ENCODE measurements at places on chromosomes 2 and 18.

DNA sequence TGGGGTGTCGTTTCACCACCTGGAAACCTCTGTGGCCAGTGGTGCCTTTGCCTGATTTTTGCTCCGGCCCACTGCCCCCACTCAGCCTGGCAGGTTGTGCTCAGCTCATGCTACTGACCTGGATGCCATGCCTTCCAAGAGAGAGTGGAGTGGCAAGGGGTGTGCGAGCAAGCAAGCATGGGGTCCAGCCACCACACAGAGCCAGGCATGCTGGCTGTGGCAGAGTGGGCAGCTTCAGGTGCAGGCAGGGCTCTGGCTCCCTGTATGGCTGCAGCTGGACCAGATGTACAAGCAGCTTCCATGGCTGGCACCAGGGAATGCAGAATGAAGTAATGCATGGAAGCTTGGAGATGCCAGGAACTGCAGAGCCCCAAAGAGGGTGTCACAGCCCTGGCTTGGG, 620.5 kb upstream of the SETBP1 start:
- no peak for DNase-seq

GRCh38 chr2:23435250-23436035, 50.5 kb downstream of the KLHL29 start:
- DNase-seq = no peak

- DNase-seq = no peak
Measured at GRCh38 chr2:239236043-239236807, 164.6 kb downstream of the HDAC4 start.

DNA sequence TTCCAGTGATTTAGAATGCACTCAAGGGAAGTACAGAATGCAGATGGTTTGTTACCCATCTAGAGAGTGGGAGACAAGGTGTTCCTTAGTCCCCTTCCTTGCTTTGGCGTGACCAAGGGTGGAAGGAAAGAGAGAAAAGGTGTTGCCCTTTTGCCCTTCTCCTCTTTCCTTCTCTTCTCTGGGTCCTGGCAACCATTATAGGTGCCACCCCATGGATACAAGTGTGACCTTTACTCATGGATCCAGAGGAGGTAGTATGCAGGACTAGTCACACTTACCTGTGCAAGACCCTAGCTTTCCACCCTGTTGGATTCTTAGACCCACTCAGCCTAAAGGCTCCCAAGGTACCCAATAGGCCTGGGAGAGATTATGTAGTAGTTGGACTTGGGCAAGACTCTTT, 11.6 kb upstream of the RBFA start:
- no peak for DNase-seq

- DNase-seq = no peak
Measured at GRCh38 chr18:58269931-58270330, 225.9 kb downstream of the NEDD4L start.

DNA sequence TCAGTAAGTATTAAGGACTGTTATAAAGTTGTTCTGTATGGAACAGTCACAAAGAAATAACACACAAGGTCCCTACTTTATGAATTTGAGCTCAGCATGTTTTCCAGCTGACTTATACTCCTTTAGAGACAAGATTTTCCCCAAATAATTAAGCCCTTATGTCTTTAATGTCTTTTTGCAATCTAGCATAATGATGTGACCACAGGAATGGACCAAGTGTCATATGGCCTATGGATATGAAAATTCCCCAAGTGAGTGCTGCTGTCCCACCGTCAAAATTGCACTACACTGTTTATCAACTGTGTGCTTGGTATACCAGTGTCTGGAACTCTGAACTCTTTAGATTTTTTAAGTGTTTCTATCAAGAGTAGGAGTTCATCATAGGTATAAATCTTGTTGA, 369.6 kb downstream of the PID1 start:
- DNase-seq = no peak

GRCh38 chr18:23208600-23208999, 73.3 kb downstream of the CABLES1 start:
- DNase-seq = no peak

Measured in activated CD4-positive, alpha-beta T cell treated with anti-CD3 and anti-CD28 coated beads, Interleukin-2, amount 50 U/mL, for 48 hours (primary cell).